ENCODE measurements at places on chromosomes 5 and 9. TPM values are rescaled to one million over a fixed set of nuclear protein-coding genes. Genes with fewer than 3 reads are reported as not detected.

ZDHHC11 gene
- total RNA-seq, result 16.6 TPM

COL23A1 gene
- 5.9 TPM for total RNA-seq

RAB3C gene
- total RNA-seq, result 18.3 TPM

FANCC gene
- total RNA-seq, result 15.2 TPM

TXNDC15 gene
- total RNA-seq, result 30.8 TPM

ISL1 gene
- 0.19 TPM for total RNA-seq

LCN9 gene
- total RNA-seq, result 3.7 TPM

ADGRD2 gene
- total RNA-seq, result 1.1 TPM

ZNF782 gene
- total RNA-seq, result 7.4 TPM

LVRN gene
- not detected for total RNA-seq

SEC16A gene
- 49.0 TPM for total RNA-seq

CKMT2 gene
- 2.4 TPM for total RNA-seq

BAAT gene
- total RNA-seq, result not detected

TAF11L10 gene
- total RNA-seq, result not detected

PAEP gene
- total RNA-seq, result not detected

NFIB gene
- total RNA-seq, result 11.6 TPM

POLR3G gene
- 179 TPM for total RNA-seq

PCDHAC2 gene
- total RNA-seq, result 3.7 TPM

GPR151 gene
- total RNA-seq, result not detected

CCL21 gene
- total RNA-seq, result not detected

IER5L gene
- total RNA-seq, result 1.0 TPM

COL5A1 gene
- 12.0 TPM for total RNA-seq

C7 gene
- not detected for total RNA-seq

ANKRA2 gene
- 12.6 TPM for total RNA-seq

TMEFF1 gene
- total RNA-seq, result 68.2 TPM

SLC34A3 gene
- not detected for total RNA-seq

PDGFRB gene
- 15.9 TPM for total RNA-seq

COMMD10 gene
- 43.4 TPM for total RNA-seq

SHC3 gene
- 7.1 TPM for total RNA-seq

F12 gene
- total RNA-seq, result 6.5 TPM

CDX1 gene
- total RNA-seq, result not detected

S1PR3 gene
- 7.2 TPM for total RNA-seq

NDUFA8 gene
- 59.8 TPM for total RNA-seq

PKD2L2 gene
- not detected for total RNA-seq

CD180 gene
- not detected for total RNA-seq

IFNK gene
- not detected for total RNA-seq

ACTBL2 gene
- total RNA-seq, result not detected

INSYN2B gene
- total RNA-seq, result not detected

ITGA1 gene
- 6.6 TPM for total RNA-seq

SLC45A2 gene
- total RNA-seq, result not detected

ADGRV1 gene
- 62.3 TPM for total RNA-seq

PITX1 gene
- not detected for total RNA-seq

DMGDH gene
- total RNA-seq, result 1.1 TPM

ZCCHC7 gene
- total RNA-seq, result 28.5 TPM

ZNF346 gene
- total RNA-seq, result 19.9 TPM

ECSCR gene
- total RNA-seq, result 2.7 TPM
